ENCODE measurements at places on chromosomes 5 and 9. TPM values are rescaled to one million over a fixed set of nuclear protein-coding genes. Genes with fewer than 3 reads are reported as not detected.

The ESM1 gene
- 0.38 TPM for total RNA-seq

The HOMER1 gene
- total RNA-seq, result 13.5 TPM

The PCSK5 gene
- 20.1 TPM for total RNA-seq

The RANBP17 gene
- total RNA-seq, result 6.8 TPM

The THG1L gene
- total RNA-seq, result 14.8 TPM

DNA sequence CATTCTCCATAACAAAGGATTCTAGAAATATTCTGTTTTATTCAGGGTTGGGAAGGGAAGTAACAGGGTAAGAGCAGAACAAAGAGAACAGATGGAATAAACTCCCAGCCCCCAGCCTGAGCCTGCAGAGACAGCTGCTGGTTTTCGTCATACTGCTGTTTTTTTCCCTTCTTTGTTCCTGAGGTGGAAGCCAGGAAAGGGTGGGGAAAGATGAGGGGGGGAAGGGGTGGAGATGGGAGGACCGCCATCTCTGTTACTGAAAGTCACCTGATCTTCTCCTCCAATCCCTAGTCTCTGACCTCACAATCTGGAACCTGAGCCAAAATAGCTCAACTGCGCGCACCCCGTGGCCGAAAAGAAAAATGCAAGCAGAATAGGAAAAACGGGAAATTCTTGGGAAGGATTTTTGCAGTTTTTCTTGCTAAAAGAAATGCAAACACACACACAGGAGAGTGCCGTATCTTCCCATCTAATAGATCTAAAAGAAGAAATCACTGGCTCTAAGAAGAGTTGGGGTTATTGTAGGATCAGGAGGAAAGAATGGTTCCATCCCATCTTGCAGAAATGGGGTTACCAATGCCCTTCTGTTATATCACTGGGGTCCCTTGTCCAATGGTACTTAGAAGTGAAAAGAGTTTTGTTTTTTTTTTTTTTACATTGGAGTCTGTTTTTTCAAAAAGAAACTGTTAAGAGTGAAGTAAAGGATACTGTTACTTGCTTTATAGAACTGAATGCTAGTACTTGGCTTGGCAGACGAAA, 57.9 kb downstream of the DIAPH1 start:
- no peak for DNase-seq
- peaks cover 3% of the 10 kb centered on the region for H3K4me1 ChIP-seq
- no peak overlapping the region for H3K4me3 ChIP-seq
- H3K27ac ChIP-seq, result peak overlapping the region; percentile 77
- H3K36me3 ChIP-seq, result peaks cover 8% of the 10 kb centered on the region

DNA sequence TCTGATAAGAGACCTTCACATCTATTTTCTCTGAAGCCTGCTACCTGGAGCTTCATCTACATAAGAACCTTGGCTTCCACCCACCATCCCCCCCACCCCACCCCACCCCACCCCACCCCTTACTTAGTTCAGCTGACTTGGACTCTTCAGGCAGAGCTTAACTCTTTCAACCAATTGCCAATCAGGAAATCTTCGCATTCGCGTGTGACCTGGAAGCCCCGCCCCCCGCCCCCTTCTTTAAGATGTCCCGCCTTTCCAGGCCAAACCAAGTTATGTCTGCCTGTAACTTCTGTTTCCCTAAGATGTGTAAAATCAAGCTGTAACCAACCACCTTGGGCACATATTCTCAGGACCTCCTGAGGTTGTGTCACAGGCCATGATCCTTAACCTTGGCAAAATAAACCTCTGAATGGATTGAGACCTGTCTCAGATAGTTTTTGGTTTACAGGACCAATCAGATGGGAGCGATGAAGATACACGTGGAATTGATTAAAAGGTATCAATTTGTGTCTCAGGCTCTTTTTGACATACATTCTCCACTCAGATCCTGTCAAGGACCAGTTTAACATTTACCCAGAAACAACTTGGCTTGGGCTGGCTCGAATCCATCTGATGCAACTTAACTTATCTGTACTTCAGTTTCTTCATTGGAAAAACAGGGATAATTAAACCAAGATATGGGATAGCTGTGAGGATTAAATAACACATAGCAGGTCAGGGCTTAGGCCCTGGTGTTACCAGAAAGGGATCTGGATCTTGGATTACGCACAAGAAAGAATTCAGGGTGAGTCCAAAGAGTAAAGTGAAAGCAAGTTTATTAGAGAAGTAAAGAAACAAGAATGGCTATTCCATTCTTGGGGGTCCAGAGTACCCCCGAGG, 43.6 kb downstream of the GALNT12 start:
- DNase-seq, result no peak
- no peak overlapping the region for H3K4me3 ChIP-seq
- no peak overlapping the region for H3K27ac ChIP-seq
- no peaks in the 10 kb centered on the region for H3K27me3 ChIP-seq

GRCh38 chr5:8058616-8059190, 189.8 kb downstream of the MTRR start:
- no peak overlapping the region for H3K4me3 ChIP-seq
- no peaks in the 10 kb centered on the region for H3K4me1 ChIP-seq
- H3K27me3 ChIP-seq, result no peaks in the 10 kb centered on the region
- no peak for DNase-seq
- no peaks in the 10 kb centered on the region for H3K36me3 ChIP-seq

GRCh38 chr5:137778772-137779564, 24.8 kb upstream of the HNRNPA0 start:
- H3K36me3 ChIP-seq, result no peaks in the 10 kb centered on the region
- no peaks in the 10 kb centered on the region for H3K27me3 ChIP-seq
- no peaks in the 10 kb centered on the region for H3K4me1 ChIP-seq
- H3K4me3 ChIP-seq, result no peak overlapping the region
- DNase-seq, result peak; percentile 7

- H3K4me1 ChIP-seq, result no peaks in the 10 kb centered on the region
- H3K27ac ChIP-seq, result no peak overlapping the region
- no peaks in the 10 kb centered on the region for H3K27me3 ChIP-seq
- no peaks in the 10 kb centered on the region for H3K36me3 ChIP-seq
Measured at GRCh38 chr5:93438124-93438523, 142.9 kb downstream of the NR2F1-AS1 start.

All from thymus (tissue), 14 donors.